ENCODE measurements at places on chromosomes 11 and 22.

DNA sequence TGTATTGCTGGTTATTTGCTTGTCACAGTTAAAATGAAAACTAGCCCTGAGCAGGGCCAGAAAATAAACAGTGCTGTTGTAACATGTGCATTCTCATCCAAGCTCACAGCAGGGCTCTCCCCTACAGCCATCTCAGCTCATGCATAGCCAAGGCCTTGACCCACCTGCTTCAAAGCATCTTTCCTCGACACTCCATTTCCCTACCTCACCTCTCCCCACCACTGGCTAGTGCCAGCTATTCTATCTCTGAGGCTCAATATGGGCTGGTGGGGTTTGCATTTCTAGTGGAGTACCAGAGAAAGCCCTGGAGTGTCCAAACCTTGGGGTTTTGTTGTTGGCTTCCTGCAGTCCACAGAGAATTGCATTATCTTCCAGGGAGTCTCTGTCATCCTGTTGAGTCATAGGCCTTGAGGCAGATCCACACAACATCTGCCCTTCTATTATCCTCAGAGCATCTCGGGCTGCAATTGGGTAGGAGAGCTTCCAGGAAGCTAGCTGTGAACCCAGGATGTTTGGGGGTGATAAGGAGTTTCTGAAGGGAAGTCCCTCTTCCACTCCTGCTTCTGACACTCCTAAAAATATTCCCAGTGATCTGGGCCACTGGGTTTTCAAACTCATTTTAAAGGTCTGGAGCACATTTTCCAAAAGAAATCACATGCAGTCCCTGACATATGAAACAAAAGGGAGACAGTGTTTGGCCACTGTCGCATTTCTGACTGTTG is 36.1 kb upstream of the AMOTL1 start:
- no peak for DNase-seq

- DNase-seq = no peak
These were observed 10.2 kb downstream of the VSTM5 start for GRCh38 chr11:93840180-93840579.

DNA sequence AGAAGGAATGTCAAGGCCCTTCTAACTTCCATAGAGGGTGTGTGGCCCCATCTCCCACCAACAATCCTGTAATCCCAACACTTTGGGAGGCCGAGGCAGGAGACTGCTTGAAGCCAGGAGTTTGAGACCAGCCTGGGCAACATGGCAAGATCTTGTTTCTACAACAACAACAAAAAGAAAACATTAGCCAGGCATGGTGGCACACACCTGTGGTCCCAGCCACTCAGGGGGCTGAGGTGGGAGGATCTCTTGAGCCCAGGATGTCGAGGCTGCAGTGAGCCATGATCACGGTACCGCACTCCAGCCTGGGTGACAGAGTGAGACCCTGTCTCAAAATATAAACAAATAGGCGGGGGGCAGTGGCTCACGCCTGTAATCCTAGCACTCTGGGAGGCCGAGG is 16.9 kb downstream of the TSPAN32 start:
- no peak for DNase-seq

DNA sequence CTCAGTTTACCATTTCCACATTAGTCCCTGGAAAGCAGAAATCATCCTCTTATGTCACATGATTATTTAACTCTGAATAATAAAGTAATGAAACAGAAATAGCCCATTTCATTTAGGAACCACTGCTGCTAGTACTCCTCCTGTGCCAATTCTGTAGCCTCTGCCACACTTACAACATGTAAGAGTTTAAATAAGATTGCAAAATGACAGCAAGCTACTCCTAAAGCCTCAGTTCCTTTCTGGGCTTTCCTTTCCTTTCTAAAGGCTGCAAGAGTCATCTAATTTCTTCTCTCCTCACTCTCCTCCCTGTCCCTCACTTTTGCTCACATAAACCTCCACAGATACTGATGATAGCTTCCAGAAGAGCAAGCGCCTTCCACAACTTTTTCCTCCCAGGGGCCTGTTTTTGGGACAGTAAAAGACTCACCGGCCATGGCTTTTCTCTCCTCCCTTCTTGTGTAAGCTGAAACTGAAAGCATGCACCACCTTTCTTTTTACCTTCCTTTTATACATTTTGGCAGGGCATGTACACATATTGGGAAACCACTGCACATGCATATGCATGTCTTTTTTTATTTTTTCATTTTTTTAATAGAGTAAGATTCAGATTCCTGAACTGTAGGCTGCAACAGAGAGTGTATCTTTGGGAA is 38.5 kb downstream of the CARD18 start:
- DNase-seq = no peak

- DNase-seq = no peak
These were observed 27.4 kb downstream of the SCUBE1 start for GRCh38 chr22:43315687-43316217.

DNA sequence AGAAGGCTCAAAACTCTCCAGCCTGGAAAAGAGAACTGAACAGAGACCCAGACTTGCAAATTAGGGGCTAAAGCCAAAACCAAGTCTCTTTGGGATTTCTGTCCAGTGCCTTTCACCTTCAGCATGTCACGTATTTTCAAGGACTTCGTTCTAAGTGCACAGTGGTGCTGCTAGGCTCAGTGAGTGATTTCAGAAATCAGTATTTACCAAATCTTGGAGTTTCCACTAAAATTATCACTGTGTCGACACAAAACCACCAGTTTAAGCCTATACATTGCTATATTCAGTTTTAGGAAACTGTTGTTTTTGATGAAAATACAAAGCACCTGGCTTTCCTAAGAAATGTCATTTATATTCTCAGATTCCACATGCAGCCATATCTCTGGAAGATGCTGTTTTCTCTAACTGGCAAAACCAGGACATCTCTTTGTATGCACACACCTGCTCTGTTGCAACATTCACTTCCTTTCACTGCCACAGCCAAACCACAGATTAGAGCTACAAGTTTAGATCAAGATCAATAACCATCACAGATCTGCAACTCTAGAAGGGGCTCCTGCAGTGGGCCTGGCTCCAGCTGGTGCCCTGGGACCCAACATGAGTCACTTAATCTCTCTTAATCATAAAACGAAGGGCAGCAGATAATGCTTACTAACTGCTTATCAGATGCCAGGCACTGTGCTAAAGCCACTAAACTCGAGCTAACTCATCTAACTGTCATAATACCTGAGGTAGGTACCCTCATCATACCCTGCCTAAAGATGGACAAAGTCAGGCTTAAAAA is 22.3 kb downstream of the SMCO4 start:
- no peak for DNase-seq

All from activated T-cell treated with anti-CD3 and anti-CD28 coated beads for 24 hours (primary cell).